ENCODE measurements at places on chromosomes 11 and 22.

- DNase-seq = no peak
Observed at GRCh38 chr11:111798279-111798678, 32.1 kb upstream of the PPP2R1B start.

GRCh38 chr11:71244116-71244810 is 8.1 kb downstream of the SHANK2 start:
- DNase-seq = no peak

DNA sequence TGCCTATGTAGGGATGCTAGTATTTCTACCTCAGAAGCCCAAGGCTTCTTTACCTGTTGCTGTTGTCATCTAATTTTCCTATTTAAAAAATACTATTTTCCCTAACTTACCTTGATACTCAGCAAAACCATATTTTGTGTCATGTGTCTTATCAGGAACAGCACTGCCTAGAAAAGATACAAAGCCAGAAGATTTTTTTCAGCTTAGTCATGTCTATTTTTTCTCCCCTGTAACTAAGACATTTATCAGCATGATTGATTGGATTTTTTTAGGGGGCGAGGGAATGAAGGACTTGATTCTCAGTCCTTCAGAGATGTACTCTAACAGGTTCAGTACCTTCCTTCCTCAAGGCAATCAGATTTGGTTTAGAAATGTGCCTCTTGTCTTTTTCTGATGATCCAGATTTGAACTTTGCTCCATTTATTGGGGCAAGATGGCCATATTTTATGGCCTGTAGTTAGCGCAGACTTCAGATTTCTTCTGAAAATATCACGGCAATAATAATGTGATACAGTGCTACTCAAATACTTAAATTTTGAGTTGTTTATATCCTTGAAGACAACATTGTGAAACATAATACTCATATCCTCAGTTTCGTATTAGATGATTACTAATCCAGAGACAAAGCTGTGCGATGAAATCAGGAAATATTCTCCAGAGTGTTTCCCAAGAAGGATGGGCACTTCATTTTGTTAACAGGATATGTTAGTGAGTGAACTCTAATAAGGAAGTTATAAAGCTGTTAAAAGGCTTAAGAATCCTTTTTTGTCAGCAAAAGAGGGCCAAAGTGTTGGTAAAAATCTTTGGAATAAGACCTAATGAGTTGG is 3.8 kb upstream of the PIK3IP1 start:
- peak; percentile 57 for DNase-seq

DNA sequence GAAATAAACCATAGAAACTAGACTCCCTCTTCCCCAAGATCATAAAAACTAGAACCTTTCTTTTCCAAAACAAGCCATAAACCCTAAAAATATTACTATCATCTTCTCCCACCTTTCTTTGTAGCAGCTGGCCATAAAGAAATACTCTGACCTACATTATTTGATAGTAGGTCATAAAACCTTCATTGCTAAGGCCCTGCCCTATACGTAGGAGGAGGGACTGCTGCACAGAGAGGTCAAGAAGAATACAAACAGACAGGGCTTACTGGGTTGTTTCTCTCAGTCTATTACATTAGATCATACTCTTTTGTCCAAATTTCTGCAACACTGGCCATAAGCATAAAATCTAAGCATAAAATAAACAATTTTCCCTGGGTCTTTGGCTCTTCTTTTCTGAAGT is 101.5 kb downstream of the TYR start:
- DNase-seq = no peak

DNA sequence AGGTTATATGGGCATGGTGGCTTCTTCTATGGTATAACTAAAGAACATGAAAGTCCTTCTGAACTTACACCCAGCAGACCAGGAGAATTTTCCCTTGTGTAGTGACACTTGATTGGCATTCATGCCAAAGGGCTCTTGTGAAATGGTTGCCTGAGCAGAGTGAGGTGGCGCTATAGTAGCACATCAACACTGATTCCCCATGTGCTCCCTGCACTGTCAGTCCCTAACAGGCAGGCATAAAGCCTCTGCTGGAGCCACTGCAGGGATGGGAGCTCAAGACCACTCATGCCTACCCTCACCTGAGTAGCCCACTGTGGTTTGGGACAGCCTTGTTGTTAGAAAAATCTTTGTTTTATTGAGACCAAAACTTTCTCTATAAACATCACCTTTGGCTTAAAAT is 92.6 kb upstream of the LIN7C start:
- no peak for DNase-seq

GRCh38 chr11:42772886-42773285 is 538.9 kb upstream of the API5 start:
- DNase-seq = no peak

GRCh38 chr11:83643115-83643514 is 356.9 kb upstream of the CCDC90B start:
- DNase-seq = no peak

DNA sequence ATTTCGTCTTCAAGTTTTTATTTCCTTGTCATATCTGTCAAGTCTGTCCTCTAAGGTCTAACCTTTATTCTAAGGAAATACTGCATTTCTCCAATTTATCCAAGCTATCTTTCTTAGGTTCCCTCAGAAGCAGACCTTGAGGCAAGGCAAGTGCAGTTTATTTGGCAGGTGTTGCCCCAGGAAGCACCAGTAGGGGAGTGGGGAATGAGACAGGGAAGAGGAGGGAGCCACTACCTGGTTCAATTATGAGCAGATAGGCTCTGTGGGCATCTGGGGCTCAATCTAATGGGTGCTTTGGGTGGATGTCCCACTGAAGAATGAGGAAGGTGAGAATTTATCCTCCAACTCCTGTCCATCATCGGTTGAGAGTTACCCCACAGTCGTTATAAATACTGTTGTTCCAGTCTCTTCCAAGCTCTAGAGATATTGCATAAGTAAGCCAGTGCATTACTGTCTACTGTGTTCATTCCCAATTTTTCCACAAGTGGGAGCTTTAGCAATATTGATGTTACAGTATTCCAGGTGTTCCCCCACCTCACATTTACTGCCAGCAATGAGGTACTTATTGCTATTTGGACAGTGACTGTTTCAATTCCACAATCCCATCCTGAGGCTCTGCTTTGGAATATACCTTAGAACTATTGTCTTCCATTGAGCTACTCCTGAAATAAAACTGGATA is 154.9 kb upstream of the CEP126 start:
- DNase-seq = no peak

DNA sequence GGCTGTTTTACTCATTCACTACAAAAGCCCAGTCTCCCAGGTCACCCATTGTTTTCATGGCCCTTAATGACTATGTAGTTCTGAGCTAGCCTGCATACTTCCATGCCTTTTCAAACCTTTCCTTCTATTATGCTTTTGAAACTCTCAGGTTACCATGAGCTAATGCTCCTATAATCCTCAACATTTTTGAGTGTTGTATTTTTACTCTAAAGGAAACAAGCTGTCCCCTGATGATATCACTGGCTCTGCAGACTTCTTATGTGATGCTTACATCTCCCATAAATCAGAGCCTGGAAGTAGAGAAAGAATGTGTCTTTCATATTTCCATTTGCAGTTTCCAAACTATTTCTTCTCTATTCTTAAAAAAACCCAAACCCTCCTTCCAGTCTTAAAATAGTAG is 159.0 kb upstream of the RAG2 start:
- no peak for DNase-seq
